T-helper 17 cell (primary cell): ENCODE measurements at places on chromosomes 2 and 18.

DNA sequence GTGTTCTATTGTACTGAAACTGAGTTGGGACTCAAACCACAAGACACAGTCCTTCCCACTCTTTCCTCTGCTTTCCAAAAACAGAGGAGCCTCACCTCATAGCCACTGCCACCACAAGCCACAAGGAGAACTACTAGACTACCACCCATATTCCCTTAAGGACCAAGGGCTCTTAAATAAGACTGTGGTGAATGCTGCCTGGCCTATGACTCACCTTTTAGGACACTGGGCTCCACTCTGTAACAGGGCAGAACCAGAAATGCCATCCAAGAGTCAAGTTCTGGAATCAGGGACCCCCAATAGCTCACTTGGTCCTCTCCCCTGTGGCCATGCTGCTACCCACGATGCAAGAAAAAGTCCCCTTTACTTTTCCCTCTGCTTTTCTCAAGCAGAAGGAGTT is 851.4 kb downstream of the BCL11A start:
- DNase-seq, result no peak

DNA sequence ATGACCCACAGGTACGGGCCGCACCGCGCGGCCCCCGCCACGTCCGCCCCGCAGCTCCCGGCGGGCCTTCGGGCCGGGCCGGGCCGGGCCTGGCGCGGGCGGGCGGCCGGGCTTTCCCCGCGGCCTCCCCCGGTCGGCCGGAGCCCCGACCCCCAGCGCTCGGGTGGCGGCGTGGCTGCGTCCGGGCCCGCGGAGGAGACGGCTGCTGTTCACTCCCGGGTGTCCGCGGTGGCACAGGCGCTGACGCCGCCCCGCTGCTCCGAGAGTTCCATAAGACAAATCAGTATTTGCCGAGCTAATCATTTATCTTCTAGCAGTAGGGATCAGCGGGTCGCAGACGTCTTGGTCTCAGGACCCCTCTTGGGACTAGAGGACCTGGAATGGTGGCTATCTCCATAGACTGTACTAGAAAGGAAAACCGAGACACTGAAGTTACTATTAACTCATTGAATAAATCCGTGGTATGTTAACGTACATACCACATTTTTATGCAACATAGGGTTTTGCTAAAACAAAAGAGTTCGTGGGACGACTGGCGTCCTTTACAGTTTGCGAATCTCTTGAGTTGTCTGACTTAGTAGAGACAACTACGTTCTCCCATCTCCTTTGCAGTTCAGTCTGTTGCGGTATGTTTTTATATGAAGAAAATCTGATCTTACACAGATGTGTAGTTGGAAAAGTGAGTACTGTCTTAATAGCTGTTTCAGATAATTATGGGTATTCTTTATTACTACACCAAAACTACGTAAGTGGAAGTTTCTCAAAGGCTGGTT is 500 bp downstream of the LIMS1 start:
- DNase-seq, result peak; percentile 25

DNA sequence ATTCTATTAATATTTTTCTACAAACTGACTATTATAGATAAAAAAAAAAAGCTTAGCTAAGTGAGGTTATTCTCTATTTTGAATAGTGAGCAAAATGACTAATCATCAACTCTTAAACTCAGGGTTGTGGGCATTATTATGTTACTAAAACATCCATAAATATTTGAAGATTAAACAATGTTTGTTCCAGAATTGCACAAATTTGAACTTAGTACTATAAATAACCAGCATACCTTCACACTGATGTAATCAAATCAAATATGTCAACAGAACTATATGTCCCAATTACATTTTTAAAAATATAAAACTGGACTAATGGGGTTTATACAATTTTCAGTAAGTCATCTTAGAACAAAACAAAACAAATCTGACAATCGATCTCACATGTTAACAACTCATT is 800.9 kb downstream of the LRP1B start:
- DNase-seq, result no peak

GRCh38 chr2:24840962-24841945 is 48.0 kb downstream of the CENPO start:
- DNase-seq, result no peak

DNA sequence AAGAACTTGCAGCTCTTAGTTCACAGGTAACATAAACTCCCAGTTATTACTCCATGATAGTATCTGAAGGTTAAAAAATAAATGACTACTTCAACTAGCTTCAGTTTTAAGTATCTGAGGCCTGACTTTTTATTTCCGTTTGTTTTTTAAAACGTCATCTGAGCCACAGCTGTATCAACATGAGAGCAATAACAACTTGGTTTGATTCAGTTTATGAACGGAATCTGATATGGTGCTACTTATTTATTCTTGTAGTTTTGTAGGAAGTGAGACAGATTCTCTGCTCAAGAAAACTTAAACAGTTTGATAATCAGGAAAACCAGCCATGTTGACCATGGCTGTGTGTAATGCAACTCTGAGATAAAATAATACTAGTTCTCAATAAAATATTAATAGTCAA is 34.9 kb downstream of the NAB1 start:
- no peak for DNase-seq

DNA sequence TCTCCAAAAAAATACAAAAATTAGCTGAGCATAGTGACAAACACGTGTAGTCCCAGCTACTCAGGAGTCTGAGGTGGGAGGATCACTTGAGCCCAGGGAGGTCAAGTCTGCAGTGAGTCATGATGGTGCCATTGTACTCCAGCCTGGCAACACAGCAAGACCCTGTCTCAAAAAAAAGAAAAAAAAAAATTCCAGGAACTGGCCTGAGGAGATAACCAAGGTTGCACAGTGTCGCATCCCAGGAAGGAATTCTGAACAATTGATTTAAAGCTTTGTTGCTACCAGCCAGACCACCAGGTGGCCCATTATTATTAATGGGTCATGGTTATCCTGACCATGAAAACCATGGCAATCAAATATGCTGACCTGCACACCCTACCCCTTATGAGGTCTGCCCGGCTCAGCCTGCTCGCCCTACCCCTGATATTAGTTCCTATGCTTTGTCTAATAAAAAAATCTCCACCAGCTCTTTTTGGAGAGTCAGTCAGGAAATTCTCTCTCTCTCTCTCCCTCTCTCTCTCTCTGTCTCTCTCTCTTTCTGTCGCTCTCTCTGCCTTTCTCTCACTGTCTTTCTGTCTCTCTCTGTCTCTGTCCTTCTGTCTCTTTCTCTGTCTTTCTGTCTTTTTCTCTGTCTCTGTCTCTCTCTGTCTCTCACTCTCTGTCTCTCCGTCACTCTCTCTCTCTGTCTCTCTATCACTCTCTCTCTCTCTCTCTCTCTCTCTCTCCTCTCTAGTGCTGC is 73.7 kb downstream of the NCAPH start:
- DNase-seq, result no peak

DNA sequence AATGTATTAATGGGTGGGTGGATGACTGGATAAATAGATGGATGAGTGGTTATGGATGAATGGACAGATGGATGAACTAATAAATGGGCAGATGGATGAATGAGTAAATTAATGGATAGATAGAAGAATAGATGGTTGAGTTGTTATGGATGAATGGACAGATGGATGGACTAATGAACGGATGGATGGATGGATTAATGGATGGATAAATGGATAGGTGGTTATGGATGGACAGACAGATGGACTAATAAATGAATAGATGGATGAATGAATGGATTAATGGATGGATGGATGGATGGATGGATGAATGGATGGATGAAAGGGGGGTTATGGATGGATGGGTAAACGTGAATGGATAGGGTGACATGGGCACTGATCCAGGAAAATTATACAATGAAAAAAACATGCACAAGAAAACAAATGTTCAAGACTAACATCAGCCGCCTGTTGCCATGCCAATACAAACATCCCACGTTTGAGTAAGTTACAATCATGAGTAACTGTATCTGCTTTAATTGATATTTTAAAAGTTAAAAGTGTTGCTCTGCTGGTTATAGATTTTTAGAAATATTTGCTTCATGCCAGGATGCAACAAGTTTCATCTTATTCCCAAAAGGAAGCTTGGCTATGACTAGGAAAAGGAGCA is 20.8 kb downstream of the PXDN start:
- DNase-seq, result no peak

DNA sequence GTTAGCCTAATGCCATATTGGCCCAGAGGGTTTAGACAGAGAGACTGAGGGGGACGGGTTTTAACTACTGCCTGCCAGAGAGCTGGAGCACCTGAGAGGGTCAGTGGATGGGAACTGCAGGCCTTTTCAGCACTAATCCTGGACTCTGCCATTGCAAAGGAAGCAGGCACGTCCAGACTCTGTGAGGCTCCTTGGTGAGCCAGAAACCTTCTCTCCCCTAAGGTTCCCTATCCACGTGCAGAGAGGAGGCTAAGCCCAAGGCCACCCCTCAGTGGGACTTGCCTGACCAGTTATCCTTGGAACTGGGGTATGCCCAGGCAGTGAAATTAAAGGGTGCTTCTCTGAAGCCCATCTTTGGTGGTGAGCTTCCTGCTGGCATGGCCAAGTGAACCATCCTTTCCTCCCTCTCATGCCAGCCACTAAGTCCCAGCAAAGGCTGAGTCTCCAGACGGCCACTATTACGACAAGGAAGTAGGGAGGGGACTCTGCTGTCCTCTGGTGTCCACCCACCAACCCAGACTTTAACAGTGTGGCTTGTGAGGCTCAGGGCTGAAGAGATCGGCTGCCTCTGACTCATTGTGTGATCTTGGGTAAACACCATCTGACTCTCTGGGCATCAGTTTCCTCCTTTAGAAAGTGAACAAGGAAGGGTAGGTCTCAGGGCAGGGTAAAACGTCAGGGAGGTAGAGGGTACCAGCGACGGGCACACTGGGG is 3.9 kb upstream of the MLPH start:
- DNase-seq, result no peak

DNA sequence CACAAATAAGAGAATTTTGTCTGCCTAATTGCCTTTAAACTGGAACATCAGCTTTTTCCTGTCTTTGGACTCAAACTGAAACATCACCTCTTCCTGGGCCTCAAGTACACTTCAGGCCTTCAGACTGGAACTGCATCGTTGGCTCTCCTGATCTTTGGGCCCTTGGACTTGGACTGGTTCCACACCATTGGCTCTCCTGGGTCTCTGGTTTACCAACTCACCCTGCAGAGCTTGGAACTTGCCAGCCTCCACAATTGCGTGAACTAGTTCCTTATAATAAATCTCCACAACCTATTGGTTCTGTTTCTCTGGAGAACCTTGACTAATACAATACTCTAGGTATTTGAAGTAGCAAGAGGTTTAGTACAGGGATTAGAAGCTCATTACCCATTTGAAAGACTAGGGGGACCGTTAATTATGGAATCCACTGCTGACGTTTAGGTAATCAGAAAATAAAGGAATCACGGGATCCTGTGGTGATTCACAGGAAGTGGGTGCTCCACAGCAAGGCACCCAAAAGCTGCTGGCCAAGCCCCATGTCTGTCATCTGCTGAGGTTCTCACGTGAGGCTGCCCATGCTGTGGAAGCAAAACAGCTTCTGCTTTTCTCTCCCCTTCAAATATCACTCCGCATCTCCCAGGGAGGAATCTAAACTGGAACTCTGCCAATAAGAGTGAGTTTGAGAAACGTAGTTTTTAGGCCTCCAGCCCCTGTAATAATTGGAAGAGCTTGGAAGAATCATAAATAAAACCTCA is 20.0 kb upstream of the SGPP2 start:
- DNase-seq, result no peak

DNA sequence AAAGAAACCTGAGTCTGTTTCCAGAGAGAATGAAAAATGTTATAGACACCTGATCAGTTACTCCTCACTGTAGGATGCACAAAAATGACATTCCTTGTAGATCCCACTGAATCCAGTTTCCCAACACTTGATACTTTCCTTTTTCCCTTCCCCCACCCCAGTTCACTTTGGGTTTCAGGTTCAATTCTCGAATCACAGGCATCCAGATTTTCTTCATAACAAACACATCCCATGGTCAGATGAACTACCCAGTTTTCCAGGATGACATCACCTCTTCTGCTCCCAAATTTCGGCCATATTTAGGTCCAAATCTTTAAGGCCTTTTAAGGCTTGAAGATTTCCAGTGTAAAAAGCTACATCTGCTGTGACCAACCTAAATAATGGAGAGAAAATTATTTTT is 51.5 kb downstream of the UGP2 start:
- no peak for DNase-seq

DNA sequence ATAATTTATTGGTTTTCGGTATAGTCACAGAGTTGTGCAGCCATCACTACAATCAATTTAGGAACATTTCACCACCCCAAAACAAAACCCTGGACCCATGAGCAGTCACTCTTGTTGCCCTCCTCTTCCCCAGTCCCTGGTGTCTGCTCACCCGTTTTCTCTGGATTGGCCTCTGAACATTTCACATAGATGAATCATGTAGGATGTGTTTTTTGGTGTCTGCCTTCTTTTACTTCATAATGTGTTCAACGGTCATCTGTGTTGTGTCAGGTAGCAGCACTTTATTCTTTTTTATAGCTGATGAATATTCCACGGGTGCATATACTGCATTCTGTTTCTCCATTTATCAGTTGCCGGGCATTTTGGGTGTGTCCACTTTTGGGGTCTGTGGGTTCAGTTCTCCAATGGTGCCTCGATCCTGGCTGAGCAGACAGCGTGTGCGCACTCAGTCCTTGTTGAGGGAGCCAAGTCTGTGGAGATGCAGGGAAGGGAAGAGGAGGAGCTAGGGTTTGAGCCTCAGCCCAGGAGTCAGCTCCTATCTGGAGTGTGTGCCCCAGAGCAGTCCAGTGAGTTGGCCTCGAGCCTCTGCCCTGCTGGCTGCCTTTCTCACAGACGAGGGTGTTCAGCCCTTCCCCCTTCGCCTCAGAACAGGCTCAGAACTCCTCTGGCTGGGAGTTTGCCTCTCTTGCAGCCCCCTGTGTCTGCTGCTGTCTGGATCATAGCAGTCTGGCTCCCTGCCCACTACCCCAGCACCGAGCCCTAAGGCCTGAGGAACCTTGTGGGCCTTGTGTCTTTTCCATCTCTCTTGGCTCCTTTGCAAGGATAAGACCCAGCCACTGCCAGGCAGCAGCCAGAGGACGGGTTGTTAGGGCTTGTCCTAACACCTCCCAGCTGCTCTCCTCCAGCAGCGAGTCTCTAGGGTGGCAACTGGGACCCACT is 18.0 kb downstream of the C2orf74 start:
- DNase-seq, result no peak

DNA sequence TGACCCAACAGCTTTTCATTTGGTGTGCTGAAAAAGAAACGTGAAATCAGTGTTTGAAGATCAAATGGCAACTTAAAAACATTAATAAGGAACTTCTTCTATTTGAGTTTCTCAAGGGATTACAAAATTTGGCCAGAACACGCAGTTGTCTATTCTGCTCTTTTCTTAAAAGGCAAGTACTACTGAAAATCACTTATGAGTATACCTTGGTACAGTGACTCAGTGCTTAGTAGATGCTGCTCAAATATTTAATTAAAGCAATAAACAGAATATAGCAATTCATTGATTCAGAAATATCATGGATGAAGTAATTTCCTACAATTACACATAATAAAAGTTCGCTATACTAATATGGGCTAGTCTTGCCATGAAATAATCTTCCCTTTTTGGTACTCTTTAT is 38.2 kb upstream of the MCM6 start:
- DNase-seq, result no peak
